Stimulated activated CD8-positive, alpha-beta memory T cell treated with anti-CD3 and anti-CD28 coated beads, Interleukin-7, amount 100 ng/mL, for 24 hours (primary cell): ENCODE measurements at places on chromosomes 7 and 10.

DNA sequence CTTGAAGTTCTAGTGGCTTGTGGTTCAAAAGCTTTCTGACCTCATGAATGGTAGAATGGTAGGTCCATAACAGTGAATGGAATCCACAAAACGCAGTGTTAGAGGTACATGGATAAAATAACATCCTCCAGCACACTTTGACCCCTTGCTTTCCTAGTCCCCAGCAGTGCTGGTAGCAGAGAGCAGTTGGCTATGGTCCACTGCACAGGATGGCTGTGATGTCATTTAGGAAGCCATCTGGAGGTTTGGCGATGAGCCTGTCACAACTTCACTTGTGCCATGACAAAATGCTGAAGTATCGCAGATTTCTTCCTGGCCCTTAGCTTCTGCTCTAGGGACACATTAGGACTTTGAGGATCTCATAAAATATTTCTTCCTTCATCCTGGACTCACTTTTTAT lies 300.0 kb upstream of the FZD8 start:
- no peak for DNase-seq

GRCh38 chr10:79129361-79129997 lies 60.7 kb downstream of the ZMIZ1 start:
- DNase-seq, result no peak

DNA sequence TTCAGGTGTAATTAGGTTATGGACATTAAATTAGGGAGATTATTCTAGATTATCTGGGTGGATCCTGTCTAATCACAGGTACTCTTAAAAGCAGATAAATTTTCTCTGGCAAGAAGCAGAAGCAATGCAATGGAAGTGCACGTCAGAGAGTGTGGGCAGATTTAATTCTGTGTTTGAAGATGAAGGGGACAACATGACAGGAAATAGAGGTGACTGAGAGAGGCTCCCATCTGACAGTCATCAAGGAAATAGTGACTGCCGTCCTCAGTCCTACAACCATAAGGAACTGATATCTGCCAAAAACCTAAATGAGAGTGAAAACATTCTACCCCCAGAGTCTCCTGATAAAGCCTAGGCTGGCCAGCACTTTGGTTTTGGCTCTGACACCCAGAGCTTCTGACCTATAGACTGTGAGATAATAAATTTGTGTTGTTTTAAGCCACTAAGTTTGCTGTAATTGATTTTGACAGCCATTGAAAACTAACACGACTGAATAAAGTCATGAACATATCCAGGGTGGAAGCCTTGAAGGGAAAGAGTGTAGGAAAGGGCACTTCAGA lies 30.5 kb upstream of the DDX50 start:
- DNase-seq, result no peak

DNA sequence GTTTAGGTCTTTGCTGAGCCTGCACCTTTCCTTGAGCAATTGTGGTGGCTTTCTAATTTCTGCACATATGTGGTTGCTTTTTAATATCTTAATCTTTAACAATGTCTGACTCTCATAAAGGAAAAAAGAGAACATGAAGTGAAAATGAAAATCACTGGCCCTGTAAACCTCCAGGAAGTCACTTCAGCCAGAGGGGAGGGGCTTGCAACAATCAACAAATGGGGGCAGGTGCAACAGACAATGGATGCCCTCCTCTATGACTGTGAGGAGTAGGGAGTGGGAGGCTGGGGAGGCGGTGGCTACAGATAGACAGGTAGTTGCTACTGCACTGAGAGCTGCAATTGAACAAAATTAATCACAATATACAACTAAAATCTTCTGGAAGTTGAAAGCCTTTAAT lies 1377.4 kb downstream of the XPNPEP1 start:
- DNase-seq, result no peak

- DNase-seq, result no peak
Observed at GRCh38 chr7:152989889-152990380, 230.4 kb downstream of the ACTR3B start.

- DNase-seq, result no peak
Observed at GRCh38 chr10:21499701-21500577, 25.5 kb downstream of the SKIDA1 start.

- DNase-seq, result no peak
Observed at GRCh38 chr10:60703266-60704041, 74.8 kb upstream of the CDK1 start.

- no peak for DNase-seq
Observed at GRCh38 chr7:49417034-49417433, 356.4 kb upstream of the VWC2 start.
